ENCODE measurements at places on chromosomes 7 and 10.
A peak's percentile ranks its signal among the peaks of the same experiment; 100 is the strongest.

GRCh38 chr7:85890244-85890811, 703.5 kb upstream of the SEMA3D start:
- peak; percentile 7 for DNase-seq

GRCh38 chr7:108189733-108190388, 59.7 kb upstream of the LAMB4 start:
- no peak for DNase-seq

DNA sequence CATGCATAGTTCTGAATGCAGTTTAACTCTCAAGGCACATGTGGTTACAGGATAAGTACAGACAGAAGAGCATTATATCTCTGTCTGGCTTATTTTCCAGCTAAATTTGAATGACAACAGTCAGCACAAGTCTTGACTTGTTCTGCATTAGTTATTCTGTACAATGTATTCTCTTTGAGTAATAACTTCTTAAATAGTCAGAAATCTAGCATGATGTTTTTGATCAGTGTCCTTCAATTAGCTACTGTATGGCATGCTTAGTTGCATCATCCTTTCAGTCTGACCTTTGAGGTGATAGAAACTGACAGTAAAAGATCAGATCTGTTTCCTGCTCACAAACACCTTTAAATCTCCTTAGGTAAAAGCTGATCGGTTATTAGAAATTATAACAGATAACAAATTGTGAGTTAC, 118.1 kb downstream of the ARL4A start:
- no peak for DNase-seq

DNA sequence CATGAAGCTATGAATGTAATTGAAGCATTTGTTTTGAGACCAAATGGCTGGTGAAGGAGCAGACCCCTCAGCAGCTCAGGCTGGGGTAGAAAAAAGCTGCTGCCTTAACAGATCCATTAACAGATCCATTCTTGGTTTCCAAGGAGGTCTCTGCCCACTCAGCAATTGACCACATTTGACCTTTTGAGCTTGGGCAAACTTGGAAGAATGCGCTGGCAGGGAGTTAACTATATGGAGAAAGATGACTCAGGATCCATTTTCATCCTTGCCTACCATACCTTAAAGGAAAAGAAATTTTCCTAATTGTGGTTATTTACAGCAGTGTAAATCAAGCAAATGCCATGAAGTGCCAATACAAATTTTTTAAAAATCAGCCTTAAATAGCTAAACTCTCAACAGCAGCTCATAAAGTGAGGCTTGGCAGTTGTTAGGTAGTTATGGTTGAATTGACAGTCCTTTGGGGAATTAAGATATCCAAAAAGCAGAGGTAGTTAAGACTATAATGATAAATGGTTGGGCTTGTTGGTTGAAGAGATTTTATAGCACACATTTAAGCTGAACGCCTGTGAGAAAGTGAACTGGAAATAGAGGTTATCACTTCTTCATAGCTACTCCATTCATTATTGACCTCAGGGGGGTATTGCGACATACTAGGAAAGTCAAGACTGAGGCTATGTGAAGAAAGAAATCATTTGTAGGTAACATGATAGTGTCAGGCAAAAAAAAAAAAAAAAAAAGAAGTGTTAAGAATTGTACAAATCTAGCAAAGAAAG, 83.9 kb downstream of the MKX start:
- DNase-seq: no peak

- no peak for DNase-seq
Measured at GRCh38 chr7:99409806-99410205, 1.0 kb downstream of the BUD31 start.

DNA sequence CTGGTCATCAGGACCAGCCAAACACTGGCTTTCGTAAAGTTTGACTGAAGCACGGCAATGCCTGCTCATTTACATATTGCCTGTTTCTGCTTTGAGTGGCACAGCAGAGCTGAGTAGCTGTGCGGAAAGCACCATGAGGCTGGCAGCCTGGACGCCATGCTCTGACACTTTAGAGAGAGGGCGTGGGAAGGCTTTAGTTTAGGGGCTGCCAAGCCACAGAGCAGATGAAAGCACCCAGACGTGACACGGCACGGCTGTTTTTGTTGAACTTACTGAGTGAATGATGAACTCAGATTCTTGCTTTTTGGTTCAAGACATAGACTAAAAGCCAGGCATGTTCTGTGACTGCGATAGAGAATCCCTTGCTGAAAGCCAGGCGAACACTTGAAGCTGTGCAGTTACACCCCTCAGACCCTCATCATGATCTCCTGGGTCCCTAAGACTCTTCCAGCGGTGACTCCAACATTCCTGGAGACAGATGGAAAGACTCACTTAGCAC, 182.1 kb downstream of the ZMYND11 start:
- no peak for DNase-seq

DNA sequence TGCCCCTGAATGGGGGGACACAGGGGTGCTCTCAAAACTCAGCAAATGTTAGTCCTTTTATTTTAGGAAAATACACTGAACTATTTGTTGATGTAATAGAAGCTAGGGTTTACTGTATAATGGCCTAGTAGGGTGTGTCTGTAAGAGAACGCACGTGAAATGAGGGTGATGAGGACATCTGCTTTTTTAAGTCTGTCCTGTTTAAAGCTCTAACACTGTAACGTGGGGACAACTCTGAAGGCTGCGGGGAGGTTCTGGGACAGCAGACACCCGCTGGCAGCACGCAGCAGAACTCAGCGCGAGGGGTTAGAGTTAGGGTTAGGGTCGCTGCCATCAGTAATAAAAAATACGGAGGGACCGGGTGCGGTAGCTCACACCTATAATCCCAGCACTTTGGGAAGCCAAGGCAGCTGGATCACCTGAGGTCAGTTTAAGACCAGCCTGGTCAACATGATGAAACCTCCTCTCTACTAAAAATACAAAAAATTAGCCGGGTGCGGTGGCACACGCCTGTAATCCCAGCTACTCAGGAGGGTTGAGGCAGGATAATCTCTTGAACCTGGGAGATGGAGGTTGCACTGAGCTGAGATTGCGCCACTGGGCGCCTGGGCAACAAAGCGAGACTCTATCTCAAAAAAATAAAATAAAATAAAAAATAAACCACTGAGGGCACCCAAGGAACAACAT, 98.0 kb downstream of the CTBP2 start:
- DNase-seq: no peak

GRCh38 chr7:121397822-121398221, 1.7 kb upstream of the FAM3C start:
- no peak for DNase-seq

- no peak for DNase-seq
Measured at GRCh38 chr7:148912758-148913541, 28.9 kb upstream of the EZH2 start.

DNA sequence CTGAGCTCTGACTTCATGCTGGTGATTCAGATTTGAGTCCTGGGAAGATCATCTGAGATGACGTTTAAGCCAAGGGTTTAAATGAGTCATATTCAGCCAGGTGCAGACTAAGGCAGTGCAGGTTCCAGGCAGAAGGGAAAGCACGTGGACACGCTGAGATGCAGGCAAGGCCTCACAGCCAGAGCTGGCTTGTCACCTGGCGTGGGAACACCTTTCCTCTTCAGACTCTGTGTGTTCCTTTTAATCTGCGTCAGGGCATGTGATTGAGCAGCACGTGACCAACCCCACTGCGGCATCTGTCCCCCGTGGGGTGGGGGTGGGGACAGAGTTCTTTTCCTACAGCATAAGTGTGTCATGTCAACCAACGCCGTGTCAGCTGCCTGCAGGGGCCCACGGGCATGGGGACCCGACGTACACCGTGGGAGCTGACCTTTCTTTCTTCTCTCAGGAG, 10.7 kb upstream of the IDI2 start:
- no peak for DNase-seq

DNA sequence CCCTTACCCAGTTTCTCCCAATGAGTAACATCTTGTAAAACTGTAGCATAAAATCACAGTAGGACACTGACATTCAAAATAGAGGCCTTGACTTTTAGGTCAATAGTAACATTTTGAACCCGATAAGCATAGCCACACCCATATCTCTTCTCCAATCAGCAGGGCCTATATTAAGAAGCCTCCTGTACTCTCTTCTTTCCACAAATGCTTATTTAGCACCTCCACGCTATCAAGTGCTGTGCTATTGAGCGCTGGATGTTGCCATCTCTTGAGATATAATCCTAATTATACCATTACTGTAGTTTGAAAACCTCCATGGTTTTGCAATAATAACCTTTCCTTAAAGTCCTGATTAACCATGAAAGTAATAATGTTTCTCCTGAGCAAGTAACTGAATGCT, 40.1 kb upstream of the CBLL1 start:
- no peak for DNase-seq

DNA sequence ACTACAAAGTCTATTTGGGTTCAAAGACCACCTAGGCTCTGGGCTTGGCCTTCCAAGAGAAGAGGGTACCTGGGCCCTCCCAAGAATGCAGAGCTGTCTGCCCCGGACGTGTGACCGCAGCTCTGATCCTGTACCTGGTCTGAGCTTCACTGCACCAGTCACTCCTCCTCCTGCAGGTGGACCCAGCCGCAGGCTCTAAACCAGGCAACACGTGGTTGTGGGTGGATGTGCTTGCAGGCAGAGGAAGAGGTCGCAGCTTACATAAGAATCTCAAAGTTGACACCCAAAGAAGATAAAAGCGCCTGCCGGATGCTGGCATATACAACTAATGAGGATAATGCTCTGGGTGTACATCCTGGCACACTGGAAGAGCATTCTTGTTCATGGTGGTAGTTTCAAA, 9.4 kb upstream of the PFKP start:
- DNase-seq: no peak
